NCI-H2029 treated with DMSO at 0.1 percent for 48 hours (cell line): ENCODE measurements at places on chromosomes 3 and 15.

- DNase-seq, result no peak
Measured at GRCh38 chr3:61378311-61378710, 127.1 kb upstream of the FHIT start.

DNA sequence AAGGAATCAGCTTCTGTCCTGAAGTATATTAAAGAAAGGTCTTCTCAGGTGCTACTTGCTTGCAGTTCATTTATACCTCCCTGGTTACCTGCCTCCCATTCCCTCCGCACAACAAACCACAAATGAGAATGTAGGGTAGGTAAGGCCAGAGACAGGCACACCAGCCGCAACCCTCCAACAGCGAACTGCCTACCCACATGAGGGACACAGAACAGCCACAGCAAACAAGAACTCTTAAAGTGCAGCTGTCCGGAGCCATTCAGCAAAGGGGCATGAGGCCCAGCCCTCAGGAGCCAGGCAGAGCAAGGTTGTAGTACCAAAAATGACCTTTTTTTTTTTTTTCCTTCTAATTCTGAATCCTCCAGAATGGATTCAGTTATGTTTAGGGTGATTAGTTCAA is 52.4 kb downstream of the SPSB4 start:
- no peak for DNase-seq

GRCh38 chr3:105518203-105518602 is 151.5 kb downstream of the ALCAM start:
- no peak for DNase-seq

GRCh38 chr3:38039101-38039898 is at the start of gene DLEC1:
Gene DLEC1, plus strand, starts transcription at chr3:38039208. Its CDS starts 18 bp downstream, at chr3:38039226.
- no peak for DNase-seq

DNA sequence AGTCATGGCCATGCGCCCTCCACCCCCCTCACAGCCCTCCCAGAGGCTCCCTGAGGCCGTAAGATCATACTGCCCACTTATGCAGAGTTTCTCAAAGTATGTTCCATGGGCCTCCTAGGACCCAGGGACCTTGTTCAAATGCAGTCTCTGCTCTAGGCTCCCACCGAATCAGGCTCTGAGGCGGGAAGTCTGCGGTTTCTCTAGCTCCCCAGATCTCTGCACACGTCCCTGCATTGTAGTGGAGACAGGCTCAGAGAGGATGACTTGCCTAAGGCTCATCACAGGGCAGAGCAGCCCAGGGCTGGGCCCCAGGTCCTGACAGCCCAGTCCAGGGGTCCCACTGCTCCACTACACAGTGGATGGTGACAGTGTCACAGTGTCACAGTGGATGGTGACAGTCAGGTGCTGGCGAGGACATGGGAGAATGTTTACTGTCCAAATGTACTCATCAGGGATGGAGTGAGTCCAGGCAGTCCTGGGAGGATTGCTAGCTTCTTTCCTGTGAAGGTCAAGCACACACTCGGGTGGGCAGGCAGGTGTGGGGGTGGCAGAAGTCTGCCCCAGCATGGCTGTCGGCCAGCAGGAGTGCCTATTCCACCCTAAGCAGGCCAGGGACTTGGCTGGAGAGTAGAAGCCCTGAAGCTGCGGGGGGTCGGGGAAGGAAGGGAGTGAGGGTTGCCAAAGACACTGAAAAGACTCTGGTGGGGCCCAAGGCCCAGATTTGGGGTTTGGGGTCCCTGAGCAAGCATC is 12.4 kb downstream of the ANKRD63 start:
- no peak for DNase-seq

DNA sequence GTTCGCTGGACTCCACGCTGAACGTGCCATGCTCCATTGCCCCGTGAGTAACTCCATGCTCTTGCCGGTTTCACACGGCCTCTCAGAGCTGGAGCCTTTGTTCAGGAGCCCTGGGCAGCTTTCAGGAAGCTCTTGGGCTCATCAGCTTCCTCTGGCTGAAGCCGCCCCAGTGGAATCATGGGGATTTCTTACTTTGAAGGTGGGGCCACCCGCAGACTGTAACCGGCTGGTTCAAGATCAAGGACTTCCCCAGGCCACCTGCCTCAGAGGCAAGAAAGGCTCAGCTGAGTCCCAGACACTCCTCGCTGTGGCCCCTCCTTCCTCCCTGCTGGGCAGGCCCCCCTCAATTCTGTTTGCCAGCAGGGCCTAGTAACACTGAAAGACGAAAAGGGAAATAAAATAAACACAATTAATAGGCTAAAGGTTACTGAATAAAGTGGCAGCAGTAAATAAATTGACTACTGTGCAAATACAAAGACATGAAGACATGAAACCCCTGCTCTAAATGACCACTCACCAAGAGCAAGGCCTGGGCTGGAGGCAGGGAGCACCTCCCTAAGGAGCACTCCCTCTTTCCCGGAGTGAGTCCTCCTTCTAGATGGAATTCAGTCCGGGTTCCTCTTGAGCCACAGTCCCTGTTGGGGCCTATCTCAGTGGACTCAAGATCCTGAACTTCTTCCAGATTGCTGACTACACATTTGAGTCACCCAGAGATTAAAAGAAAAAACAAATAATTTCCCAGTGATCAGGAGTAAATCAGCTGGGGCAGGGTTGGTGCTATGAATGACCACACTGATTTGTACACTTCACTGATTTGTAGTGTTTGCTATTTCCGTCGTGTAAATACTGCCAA is 51.0 kb downstream of the ZDHHC19 start:
- DNase-seq, result peak; percentile 32

- DNase-seq, result no peak
Measured at GRCh38 chr3:58621086-58621830, 44.1 kb upstream of the FAM107A start.

- no peak for DNase-seq
Measured at GRCh38 chr15:78212546-78213424, 21.6 kb downstream of the ACSBG1 start.
